Left colon (tissue), 2 donors: ENCODE measurements at places on chromosomes 6 and 20. TPM values are rescaled to one million over a fixed set of nuclear protein-coding genes. Genes with fewer than 3 reads are reported as not detected.

CGA gene
- total RNA-seq = not detected

GRCh38 chr6:34926655-34927054 is 37.6 kb downstream of the ANKS1A start:
- no peak for DNase-seq

DNA sequence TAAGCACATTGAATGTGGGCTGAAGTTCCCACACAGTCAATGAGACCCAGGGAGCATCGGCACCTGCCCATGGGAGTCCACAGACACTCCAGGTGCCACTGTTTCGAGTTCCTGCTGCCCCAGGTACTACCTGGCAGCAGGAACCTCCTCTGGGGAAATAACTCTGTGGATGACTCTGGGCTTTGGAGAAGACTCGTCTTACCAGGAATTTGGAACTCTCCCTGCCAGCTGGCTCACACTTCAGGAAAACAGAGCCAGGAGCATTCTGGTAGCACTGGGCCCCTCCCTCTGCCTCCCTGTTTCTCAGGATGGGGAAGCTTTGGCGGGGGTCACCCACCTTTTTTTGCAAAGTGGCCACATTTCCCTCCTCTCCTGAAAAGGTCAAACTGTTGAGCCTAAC is 69.5 kb upstream of the MC3R start:
- DNase-seq = no peak

GRCh38 chr6:68911811-68912210 is 276.7 kb downstream of the ADGRB3 start:
- DNase-seq = no peak

DNA sequence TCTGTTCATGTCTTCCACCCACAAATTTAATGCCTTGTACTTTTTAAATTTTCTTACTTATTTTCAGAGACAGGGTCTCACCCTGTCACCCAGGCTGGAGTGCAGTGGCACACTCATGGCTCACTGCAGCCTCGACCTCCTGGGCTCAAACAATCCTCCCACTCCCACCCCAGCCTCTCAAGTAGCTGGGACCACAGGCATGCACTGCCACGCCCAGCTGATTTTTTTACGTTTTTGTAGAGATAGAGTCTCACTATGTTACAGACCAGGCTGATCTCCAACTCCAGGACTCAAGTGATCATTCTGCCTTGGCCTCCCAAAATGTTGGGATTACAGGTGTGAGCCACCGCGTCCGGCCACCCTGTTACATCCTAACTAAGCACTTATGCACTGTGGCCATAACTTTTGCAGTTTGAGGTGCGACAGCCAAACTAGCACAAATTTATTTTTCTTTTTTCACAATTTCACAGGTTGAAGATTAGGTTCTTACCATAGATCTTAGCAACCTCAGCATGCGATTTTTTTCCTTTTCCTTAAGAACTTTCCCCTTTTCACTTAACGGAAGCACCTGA is 92.1 kb downstream of the EPB41L2 start:
- DNase-seq = no peak

DNA sequence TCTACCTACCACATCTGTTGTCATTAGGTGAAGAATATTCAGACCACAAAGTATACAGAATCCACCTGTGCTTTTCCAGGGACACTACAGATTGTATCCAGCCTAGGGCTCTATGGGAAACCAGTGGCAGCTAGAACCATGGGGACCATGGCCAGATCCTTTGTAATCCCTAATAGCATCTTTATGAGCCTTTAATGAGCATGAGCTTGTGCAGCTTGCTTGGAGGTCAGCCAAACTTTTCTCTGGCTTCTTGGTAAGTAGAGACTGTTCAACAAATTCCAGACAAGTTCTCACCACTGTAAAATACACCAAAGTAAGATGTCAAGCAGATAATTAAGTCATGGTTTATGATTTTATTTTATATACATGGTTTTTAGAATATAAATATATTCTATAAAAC is 301.6 kb upstream of the ADGRB3 start:
- no peak for DNase-seq
